ENCODE measurements at places on chromosomes 7 and 10.

- no peak for DNase-seq
These were observed 81.7 kb upstream of the TMEM72 start for GRCh38 chr10:44829426-44829825.

GRCh38 chr7:45973725-45974532 is 52.9 kb upstream of the IGFBP3 start:
- peak; percentile 55 for DNase-seq

DNA sequence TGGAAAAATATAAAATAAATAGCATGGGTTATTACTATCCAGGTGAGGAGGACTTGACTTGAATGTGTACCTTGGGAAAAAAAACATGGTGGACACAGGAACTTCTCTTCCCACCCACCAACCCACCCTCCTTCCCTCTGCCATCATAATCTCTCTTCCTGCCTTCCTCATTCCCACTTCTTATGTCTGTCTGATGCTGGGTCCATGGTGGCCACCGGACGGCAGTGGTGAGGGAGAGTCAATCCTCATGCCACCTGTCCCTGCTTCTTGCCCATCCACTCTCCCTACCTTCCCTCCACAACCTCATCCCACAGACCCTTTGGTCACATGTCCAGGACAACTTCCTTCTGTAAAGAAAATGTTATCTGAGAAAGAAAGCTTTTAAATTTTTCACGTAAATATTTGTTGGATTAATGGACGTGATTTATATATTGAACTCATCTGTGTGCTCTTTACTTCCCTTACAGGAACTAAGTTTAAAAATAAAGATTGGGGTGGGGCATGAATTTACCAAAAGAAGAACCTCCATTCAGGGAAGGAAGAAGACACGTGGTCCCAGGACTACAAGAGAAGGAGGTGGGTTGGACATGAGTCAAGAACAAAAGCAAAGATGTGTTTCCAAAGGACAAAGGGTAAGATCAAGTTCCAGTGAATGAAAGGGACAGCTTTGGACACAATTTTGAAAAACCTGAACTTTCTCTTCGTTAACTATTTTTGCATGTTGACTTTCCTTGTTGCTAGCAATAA is 104.5 kb downstream of the PIP4K2A start:
- DNase-seq: no peak

- DNase-seq: no peak
These were observed 7.4 kb downstream of the ARL4A start for GRCh38 chr7:12694817-12695216.

DNA sequence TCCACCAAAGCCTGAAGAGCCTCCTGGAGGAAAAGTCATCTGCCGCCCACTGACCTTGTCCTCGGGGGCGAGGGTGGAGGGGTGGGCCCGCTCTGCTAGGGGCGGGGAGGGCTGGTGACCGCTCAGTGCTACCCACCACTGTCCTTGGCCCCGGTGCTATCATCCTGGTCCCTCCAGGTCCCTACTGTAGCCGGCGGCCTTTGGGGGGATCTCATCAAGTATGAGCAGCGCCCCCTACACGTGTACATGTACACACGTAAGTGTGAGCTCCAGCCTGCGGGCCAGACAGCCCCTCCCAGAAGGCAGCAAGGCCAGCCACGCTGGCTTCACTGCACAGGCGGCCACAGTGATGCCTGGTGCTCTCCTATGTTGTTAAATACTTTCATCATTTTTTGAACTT is 19.6 kb downstream of the TTYH3 start:
- no peak for DNase-seq

GRCh38 chr7:27170426-27171324 is 3.4 kb downstream of the HOXA10 start:
- no peak for DNase-seq

- DNase-seq: no peak
These were observed 92.6 kb downstream of the JAZF1 start for GRCh38 chr7:28088032-28088431.

- no peak for DNase-seq
These were observed 274.0 kb downstream of the CSTF2T start for GRCh38 chr10:51425431-51425830.

DNA sequence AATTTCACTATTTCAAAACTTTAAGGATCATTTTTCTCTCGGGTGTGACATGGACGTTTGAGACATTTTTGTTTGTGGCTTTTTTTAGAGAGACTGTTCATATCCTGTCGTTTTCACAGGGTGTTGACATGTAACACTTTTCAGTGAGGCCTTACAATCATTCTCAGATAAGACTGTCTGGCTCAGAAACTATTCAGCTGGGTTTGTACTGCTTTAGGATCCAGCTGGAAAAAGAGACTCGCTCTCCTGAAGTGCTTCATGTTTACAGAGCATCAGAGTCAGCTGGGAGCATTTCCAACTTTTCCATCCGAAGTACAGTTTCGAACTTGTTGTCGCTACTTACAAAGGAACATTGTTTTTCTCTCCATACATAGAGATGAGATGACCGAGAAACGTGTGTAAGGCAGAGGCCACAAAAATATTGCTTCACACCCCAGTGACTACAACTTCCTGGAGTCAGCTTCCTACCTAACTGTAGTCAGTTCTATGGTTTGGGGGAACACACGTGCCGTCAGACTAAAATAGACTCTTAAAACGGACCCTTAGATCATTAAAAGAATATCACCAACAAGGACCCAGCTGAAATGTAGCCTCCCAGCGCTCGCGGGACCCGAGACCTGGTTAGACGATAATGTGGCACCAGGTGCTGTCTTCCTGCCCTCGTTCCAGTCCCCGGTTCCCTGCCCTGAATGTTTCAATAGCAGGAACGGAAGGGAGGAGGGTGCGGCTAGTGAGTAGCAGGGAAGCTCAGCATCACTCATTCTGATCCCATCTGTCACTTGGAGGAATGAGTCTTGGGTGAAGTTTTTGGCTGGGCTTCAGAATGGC is 78.0 kb downstream of the MKI67 start:
- peak; percentile 50 for DNase-seq

- DNase-seq: no peak
These were observed 53.1 kb upstream of the TM9SF3 start for GRCh38 chr10:96639899-96640298.

DNA sequence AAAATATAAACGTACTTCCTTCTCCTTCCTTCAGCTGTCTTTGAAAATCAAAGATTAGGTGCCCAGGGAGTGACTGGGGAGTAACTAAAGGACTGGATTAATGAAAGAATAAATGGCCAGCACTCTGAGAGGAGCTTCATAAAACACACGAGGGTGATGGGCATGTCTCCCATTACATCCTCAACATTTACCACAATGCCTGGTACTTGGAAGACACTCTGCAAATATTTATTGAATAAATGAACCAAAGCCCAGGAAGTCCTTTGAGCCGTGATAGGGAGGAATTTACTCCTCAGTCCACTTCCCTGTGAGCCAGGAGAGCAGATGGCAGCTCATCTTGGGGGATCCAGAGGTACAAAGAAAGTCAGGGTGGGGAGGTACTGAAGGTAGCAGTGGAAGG is 96.3 kb downstream of the RAB11FIP2 start:
- DNase-seq: no peak

GRCh38 chr10:4343873-4344272 is 482.1 kb upstream of the AKR1E2 start:
- DNase-seq: no peak

GRCh38 chr10:13773043-13773442 is 186.3 kb downstream of the PRPF18 start:
- no peak for DNase-seq

GRCh38 chr7:25802473-25802872 is 349.5 kb upstream of the NFE2L3 start:
- DNase-seq: no peak

DNA sequence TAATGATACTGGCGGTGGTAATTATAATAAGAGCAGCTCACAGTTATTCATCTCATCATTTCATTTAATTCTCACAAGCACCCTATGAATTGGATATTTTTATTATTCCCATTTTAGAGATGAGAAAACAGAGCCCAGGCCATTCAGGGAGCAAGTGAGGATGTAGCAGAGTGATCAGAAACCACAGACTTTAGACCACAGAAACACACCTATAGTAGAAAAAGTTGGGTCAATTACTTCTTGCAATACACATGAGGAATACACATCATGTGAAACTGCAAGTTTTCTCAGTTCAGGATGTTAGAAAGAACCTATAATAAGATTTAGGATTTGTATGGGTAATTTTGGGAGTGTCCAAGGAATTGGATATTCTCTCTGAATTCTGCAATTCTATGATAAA is 278.0 kb downstream of the ADRA2A start:
- no peak for DNase-seq

GRCh38 chr7:84529480-84530205 is 335.1 kb upstream of the SEMA3A start:
- peak; percentile 57 for DNase-seq

- peak; percentile 81 for DNase-seq
These were observed 473.9 kb downstream of the AUTS2 start for GRCh38 chr7:70072220-70072619.

DNA sequence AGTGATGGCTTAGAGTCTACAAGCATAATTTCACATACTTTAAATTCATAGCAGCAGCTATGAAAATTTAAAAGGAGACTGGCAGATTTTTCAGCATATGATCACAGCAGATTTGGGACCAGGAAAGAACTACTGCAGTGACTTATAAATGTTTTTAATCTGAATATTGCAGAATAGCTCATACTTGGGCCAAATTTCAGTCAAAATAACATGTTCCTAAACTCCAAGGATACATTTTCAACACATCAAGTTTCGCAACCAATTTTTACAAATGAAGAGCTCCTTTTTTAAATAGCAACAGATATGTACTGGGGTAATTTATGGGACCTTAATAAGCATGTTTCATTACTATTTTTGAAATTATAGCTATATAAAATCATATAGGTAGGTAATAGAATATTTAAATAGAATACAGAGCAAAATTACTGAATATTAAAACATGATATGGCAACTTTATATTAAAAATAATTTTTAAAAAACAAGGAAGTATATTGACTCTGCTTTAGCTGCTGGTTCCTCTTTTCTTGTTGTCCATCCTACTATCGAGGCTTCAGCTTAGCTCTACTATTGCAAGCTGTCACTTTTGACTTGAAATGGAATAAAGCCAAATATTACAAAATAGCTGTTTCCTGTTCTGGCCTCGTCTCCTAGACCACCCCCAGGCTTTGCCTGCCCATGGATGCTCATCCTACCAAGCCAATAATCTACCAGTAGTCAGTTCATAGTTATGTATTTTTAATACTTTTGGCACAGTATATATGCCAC is 123.1 kb downstream of the NRBF2 start:
- DNase-seq: no peak

DNA sequence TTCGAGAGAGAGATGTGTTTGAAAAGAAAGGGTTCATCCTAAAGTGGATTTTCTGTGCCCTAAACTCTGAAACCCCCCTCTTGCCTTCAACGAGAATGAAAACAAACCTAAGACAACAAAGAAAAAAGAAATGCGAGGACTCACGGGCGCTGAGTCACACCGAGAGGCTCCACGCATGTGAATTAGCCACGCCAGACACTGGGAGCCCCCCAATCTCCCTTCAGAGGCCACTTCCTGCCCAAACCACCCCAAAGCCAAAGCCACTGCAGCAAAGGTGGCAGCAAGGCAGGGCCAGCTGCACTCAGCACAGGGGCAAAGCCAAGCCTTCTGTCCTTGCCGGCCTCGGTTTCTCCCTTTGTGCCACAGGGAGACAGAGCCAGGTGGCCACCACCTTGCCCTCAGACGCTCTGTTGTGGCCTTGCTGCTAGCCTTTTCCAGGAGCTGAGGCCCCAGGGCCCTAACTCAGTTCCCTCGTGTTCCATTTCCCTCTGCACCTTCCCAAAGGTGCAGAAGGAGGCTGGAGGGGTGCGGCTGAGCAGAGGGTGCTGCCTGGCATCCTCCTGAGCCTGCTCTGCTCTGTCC is 93.3 kb downstream of the FAM53B start:
- no peak for DNase-seq

GRCh38 chr10:124477614-124478363 is 16.2 kb downstream of the LHPP start:
- no peak for DNase-seq

GRCh38 chr10:94088926-94089381 is 95.2 kb downstream of the PLCE1 start:
- peak; percentile 38 for DNase-seq

DNA sequence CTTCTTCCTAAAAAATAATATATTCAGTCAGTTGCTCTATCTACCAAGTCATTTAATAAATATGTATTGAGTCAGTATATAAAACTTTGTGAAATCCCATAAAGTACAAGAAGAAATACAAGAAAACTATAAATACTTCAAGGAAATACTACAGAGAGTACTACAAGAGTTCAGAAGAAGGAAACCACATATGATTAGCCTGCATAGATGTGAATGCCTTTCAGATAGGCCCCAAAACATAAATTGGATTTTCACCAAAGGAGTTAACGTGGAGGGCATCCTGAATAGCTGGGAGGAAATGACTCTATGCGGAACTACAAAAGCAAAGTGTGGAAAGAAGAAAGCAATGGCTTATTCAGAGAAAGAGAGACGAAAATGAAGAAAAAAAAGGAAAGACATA is 120.1 kb downstream of the LRRN3 start:
- no peak for DNase-seq
